ENCODE measurements at places on chromosomes 12 and 14.

DNA sequence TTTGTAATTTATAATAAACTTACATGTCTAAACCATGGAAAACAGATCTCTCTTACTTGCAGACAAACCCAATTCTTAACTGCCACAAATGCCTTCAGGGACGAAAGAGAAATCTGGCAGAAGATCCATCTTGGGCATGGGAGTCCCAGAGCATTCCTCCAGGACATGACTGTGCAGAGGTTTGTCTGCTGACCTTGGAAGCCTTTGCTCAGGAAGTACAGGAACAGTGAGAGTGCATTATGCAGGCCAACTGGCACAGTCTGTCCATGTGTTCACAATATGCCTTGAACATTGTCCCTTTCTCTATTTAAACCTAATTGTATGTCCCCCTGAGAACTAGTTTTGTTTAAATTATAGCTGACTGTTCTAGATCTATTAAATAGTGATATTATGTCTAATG is 467.1 kb downstream of the ATP23 start:
- no peak for DNase-seq

DNA sequence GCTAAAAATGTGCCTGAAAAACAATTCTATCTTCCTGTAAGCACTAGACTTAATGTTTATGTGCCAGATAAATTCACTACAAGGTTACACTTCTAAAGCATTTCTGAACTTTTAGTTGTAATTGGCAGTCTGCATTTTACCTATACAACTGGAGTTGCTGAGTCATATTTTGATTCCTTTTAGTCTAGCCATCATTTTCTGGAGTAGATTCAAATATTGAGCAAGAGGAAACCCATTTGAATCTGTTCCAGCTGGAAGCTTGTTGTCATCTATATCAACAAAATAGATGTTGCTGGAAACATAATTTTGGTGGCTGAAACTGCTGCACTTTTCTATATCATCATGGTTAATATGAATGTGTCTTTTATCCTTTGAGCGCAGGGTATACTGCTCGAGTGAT is 122.2 kb upstream of the CCDC175 start:
- no peak for DNase-seq

DNA sequence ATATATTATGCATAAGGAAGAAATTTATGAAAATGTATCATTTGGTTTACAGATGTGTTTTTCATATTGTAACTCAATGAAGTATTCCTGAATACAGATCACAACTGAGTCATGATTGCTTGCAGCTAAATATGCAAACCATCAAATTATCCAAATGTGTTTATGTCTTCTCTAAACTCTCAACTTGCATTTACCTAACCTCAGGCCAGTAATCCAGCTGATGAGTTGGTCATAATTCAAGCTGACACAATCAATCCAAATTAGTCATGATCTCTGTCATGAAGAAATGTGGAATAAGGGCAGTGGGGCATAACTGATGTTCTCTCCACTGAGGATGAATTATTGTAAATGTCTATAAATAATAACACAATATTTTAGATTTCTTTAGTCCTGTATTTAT is 104.8 kb upstream of the CNTN1 start:
- no peak for DNase-seq

- DNase-seq: no peak
Measured at GRCh38 chr12:5197131-5197530, 153.5 kb downstream of the KCNA5 start.

DNA sequence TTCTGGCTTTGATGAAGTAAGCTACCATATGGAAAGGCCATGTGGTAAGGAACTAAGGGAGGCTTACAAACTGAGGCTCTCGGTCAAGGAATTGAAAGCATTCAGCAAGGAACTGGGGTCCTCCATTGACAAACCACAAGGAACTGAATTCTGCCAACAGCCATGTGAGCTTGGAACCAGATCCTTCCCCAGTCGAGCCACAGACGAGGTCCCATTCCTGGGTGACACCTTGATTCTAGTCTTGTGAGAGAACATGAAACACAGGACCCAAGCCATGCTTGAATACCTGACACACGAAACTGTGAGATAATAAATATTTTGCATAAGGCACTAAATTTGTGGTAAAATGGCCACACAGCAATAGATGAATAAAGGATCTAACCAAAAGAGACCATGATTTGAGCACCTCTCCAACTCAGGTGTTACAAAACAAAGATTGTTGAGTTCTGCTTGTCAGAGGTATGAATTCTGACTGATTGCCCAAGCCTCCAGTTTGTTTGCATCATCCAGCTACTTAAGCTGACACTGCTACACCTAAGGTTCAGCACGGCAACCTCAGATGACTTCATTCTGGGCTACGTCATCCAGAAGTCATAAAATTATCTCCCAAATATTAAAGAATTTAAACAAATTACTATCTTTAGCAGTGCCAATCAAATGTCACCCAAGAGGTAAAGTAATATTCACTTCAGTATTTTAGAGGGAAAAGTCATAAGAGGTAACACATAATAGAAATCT is 59.4 kb downstream of the GARIN6 start:
- DNase-seq: no peak

DNA sequence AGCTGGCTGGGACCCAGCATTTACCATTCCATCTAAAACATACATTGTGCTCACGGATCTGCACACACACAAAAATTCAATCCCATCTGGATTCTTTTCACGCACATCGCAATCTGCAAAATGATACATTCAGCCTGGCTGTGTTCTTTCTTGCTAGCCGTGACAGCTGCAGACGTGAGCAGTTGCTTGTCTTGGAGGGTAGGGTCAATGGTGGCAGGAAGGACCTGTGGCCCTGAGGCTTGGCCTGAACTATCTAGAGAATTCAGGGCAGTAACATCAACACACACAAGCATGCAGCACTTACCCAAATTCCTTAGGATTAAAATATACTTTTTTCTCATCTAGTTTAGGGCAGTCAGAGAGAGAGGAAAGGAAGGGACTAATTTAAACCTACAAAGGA is 72.0 kb downstream of the DICER1 start:
- no peak for DNase-seq

GRCh38 chr12:25789541-25789944 is 168.9 kb upstream of the RASSF8 start:
- peak; percentile 42 for DNase-seq

GRCh38 chr12:63898764-63899337 is 54.4 kb downstream of the SRGAP1 start:
- no peak for DNase-seq

DNA sequence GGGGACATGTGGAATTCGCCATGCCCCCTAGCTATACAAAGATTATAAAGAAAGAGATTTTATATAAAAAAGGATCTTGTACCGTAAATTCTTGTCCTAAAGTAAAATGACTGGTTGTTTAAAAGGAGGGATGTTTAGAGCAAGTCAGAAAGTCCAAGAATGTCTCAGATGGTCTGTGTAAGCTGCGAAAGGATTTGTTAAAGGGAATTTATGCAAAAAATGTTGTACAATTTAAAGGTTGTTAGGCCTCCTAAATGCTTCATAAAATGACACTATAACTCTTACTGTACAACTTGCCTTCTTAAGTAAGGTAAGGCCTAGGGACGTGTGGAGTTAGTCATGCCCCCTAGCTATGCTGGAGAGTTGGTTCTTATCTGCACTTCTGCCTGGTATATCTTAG is 237.6 kb downstream of the KCNH5 start:
- no peak for DNase-seq

DNA sequence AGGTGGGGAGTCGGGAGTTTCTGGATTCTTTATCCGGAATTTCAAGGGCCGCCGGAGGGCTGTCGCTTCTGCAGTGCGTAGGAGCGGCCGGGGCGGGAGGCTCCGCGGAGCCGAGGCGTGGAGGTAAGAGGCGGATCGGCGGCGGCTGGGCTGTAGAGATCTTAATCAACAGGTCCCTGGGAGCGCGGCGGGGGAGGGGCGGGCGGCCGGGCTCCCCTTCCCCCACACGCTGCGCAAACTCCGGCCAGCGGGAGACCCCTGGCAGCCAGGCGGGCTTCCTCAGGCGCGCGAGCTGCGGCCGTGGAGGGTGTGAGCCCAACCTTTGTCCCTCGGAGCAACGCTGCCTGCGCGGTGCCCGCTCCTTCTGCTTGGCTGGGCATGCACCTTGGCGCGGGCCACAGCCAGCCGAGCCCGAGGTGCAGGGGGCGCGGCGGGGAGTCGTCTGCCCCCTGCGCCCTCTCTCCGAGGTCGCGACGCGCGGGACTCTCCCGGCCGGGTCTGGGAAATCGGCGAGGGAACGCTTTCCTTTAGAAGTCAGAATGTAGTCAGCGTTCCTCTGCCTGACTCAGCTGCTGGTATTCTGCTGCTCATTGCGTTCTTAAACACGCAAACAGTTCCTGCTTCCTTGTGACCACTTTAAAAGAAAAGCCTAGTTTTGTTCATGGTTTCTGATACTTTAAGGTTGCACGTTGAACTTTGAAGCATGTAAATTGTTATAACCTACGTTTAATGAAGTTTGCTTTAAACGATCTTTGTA is at the start of gene PALS1:
Gene PALS1 (plus strand): TSS at position 25 of the 757 bp plus-strand sequence. CDS start 37,736 bp downstream, outside the sequence.
- DNase-seq: peak; percentile 64

DNA sequence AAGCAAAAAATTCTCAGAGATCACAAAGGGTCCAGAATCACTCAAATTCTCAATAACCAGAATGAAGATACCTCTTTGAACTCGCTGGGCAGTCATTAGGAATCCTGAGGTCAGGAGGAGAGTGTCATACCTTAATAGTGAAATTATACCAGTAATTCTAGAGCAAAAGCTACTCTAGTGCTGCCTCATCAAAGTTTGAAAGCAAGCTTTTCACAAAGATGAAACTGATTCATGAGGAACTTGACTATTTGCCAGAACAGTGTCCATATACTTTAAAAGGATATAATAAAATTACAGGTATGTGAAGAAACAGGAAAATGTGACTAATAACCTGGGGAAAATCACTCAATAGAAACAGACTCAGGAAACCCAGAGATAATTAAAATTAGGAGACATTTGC is 44.5 kb downstream of the EML5 start:
- DNase-seq: no peak
